Stimulated activated CD4-positive, alpha-beta T cell treated with anti-CD3 and anti-CD28 coated beads, Interleukin-2, amount 100 ng/mL, for 4 hours (primary cell): ENCODE measurements at places on chromosomes 1 and 21.

DNA sequence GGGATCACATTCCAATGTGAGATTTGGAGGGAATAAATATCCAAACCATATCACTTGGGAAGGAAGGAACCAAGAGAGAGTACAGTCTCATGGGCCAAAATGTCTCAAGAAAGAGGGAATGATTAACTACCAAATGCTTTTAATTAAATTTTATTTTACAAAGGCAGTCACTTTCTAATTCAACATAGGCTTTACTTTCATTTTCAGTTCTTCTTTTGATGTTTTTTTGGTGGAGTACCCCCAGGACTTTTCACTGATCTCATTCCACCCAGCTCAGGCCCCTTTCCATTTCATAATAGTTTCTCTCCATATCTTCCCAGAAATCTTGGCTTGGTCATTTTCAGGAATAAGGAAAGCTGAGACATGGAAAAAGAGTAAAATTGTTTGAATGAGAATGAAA is 5.1 kb upstream of the SLAMF7 start:
- no peak for DNase-seq

- DNase-seq: no peak
These were observed 278.2 kb downstream of the DSCAM start for GRCh38 chr21:40568807-40569206.

GRCh38 chr1:19814681-19815503 is at the start of gene RNF186:
Gene RNF186 (minus strand): TSS chr1:19815283. CDS start chr1:19815101, 182 bp downstream.
- DNase-seq: no peak

GRCh38 chr1:90067194-90067931 is 72.5 kb downstream of the ZNF326 start:
- DNase-seq: no peak

DNA sequence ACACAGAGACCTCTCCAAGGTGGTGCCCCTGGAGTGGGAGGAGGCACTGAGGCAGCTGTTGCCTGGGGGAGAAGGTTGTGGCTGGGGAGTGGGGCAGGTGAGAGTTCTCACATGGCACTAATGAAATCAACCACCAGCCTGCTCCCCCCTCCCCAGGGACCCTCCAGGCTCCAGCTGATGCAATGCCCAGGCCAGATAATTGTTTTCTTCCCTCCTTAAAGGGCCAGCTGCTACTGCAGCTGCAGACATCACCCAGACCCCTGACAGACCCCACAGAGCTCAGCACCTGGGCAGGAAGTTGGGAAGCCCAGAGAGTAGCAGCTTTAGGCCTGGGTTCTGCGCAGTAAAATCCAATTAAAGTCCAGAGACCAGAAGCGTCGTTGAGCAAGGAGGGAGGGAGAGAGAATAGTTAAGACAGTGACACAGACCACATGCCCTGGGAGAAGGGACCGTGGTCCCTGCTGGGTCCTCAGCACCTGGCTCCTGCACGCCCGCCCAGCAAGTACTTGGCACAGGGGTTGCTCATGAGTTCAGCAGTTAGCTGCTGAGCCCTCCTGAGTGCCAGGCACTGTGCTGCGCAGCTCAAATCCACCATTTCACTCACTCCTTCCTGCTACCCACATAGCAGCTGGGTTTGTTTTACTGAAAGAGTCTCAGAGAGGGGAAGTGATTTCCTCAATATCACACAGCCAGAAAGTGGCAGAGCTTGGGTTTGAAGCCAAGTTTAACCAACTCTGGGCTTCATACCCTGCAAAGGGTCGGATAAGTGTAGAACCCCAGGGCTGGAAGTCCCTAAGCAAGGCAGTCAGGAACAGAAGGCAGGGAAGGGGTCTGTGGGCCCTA is 1.9 kb downstream of the RIMS3 start:
- DNase-seq: no peak

DNA sequence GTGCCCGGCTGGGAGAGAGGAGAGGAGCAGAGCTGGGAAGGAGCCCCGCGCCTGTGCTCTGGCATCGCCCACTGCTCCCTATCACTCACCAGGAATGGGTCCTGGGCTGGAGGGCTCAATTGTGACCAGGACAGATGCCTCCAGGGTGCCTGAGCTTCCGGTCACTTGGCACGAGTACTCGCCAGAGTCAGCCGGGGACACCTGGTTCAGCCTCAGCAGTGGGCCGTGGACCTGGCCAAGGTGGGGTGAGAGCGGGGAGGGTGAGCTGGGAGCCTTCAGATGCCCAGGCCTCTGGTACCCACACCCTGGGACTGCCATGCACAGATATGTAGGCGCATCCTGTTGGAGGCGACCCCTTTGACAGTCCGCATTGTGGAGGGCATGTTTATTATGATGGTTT is 31.1 kb downstream of the LDLRAD2 start:
- DNase-seq: no peak

DNA sequence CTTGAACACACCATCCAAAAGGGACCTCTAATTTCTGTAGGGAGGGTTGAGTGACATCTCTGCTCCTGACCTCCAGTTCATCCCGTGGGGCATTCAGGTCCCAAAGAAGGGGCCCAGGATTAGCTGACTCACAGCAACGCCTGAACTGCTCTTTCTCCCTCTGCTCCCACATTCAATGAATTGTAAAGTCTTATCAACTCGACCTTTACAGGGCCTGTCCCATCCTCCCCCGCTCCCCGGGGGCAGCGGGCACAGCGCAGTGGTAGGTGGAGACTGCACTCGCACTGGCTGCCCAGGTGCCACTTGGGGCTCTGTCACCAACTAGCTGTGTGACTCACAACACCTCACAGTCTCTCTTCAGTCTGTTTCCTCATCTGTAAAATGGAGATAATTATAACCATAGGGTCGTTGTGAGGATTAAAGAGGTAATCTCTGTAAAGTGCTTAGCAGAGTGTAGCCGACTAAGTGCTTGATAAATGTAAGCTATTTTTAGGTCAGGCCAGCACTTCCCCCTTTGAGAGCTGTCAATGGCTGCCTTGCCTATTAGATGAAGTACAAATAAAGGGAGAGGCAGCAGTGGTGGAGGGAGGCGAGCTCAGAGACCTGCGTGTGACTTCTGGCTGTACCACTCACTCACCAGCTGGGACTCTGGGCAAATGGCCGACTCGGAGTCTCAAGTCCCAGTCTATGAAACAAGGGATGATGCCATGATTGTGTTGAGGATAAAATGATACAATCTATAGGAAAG is 637 bp upstream of the MYBPHL start:
- no peak for DNase-seq
